GM10248 (cell line): ENCODE measurements at places on chromosomes 13 and 19.

DNA sequence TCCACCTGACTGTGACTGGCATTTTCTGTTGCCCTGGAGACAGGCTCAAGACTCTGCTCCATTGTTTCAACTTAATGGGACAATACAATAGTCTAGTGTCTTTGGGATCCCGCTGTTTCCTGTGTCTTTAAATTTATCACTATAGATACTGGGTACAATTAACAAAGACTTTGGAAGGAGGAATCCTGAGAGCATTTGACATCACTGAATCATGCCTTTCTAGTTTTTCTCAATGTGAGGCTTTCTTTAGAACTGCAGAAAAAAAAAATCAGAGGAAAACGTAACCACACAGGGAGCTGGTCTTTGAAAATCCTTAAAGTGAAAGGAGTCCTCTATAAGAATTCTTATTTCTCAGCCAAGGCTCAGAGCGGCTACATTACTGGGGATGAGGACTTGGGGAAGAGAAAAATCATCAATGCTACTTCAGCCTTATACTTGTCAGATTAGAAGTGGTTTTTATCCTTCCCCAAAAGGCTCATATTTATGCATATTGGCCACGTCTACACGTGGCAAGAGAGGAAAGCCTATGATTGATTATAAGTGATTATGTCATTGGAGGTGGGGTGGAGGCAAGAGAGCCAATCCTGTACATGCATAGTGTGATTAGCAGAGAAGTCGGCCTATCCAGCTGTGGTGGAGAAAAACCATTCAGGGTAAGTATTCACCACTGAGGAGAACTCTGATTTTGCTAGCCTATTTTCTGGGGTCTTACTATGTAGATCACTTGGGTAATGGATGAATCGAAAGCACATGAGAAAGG is 34.4 kb upstream of the UBL3 start:
- no peak for DNase-seq

DNA sequence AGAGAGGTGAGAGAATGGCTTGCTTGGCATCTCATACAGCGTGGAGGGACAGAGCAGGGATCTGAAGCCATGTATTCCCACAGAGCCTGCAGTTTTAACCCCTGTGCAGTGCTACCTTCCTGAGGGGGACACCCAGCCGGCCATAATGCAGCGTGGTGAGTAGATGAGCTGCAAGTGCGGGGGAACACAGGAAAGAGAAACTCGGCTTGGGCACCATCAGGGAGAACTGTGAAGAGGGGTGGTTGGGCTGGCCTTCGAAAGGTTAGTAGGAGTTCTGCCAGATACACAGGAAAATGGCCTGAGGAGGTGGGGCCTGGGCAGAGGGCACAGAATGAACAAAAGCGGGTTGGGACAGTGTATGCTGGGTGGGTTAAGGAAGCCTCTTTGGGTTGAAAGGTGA is 88.3 kb downstream of the SIPA1L3 start:
- DNase-seq, result no peak

DNA sequence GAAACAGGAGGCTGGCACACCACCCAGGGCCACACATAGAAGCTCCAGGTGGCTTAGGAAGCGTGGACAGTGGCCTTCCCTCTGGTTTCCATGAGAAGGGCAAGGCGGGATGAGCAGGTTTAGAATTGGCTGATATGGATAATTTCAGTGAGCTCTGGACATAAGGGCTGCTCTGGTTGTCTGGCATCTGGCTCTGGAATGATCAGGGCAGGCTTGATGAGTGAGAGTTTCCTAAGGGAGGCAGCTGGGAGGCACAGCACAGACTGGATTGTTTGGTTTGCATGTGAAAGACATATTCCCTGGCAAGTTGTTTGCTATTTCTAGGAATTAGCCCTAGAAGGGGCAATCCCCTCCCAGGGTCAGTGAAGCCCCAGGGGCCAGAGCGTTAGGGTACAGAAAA is 129.5 kb downstream of the ATP8A2 start:
- DNase-seq, result no peak

DNA sequence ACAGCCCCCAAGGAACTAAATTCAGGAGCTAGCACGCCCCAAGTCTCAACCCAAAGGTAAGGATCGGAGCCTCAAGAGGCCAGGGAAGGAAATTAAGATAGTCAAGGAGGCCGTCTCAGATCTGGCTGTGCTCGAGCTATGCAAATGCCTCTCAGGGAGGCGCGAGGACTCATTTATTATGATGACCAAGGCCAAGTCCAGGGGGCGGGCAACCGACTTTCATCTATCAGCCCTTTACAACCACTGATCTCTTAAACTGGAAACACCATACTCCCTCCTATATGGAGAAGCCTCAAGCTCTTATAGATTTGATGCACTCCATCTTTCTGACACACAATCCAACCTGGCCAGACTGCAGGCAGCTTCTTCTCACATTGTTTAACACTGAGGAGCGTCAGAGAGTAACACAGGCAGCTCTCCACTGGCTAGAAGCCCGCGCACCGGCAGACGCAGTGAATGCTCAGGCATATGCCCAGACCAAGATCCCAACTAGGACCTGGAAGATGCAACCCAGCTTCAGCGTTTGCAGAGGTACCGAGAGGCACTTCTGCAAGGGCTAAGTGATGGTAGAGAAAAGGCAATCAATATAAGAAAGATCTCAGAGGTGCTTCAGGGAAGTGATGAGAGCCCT is 9.6 kb upstream of the SLC15A1 start:
- DNase-seq, result no peak

DNA sequence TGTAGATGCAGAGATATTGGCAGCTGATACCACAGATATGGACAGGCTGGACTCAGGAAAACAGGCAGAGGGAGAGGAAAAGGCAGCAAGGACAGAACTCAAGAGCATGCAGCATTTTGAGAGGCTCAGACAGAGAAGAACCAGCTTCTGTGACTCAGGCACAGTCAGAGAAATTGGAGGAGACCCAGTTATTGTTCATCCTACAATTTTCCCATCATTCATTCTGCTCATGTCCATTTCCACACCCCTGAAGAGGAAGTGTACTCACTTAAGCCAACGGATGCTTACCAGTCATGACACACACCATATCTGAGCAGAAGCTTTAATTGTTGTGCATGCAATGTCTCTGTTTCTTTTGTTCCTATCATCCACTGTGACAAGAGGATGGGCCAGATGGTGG is 359.8 kb upstream of the HTR2A start:
- DNase-seq, result no peak

DNA sequence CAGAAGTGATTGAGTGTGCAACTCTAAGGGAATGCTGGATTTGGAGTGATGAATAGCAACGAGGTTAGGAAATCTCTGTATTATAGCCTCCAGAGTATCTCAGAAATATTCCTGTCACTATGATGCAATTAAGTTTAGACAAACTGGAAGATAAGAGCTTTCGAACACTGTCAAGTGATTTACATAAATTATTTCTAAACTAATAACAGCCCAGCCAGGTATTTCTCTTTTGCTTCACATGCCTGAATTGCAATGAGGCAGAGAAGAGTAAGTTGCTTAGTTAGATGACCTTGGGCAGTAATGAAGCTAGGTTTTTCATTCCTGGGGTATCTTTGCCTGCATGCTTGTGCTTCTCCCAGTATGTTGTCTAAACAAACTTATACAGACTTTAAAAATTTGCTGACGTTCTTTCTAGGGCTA is 134.5 kb downstream of the LMO7 start:
- DNase-seq, result no peak

GRCh38 chr19:5138606-5139582 is 170.0 kb downstream of the KDM4B start:
- DNase-seq, result peak; percentile 82
